ENCODE measurements at places on chromosomes 7 and 10.

- no peak for DNase-seq
Observed at GRCh38 chr7:75995052-75995471, 667 bp upstream of the TMEM120A start.

- DNase-seq: no peak
Observed at GRCh38 chr10:72483471-72483870, 128.8 kb upstream of the DNAJB12 start.

- DNase-seq: no peak
Observed at GRCh38 chr7:110831419-110831818, 259.5 kb upstream of the LRRN3 start.

- no peak for DNase-seq
Observed at GRCh38 chr7:13069841-13070240, 382.4 kb downstream of the ARL4A start.

DNA sequence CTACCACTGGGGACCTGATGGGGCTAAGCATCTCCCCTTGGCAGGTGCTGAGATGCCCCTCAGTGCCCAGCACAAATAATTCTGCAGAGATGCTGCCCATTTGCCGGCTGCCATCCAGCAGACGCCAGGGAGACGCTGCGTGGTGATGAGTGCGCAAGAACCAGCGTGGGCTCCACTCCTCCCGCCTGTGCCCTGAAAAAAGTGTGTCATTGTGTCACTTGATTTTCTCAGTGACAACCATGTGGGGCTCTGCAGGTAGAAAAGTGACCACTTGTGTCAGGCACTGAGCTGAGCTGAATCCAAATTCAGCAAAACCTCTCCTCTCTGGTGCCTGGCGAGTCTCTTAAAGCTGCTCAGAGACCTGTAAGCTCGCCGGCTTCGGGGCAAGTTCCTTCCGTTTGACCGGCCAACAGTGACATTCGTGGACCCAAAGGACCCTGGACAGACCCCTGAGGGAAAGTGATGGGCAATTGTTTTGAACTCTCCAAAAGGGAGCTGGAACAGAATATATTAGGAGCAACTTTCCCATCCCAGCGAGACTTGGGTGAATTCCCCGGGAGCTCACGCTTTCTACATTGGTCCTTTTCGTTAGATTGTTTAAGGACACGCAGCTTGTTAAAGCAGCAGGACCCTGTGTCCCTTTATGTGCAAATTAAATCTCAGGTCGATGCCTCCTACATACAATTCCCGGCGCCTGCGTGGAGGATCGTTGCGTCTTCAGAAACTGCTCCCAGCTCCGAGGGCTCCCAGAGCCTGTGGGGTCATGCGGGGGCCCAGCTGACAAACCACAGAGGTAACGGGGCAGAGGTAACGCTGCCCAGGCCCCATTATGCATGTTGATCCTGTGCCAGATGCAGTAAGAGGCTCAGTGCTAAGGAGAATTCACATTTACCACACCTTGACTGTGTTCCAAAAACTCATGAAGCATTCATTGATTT, 332.7 kb downstream of the ADARB2 start:
- no peak for DNase-seq

GRCh38 chr10:113005380-113005779, 55.3 kb downstream of the TCF7L2 start:
- no peak for DNase-seq

DNA sequence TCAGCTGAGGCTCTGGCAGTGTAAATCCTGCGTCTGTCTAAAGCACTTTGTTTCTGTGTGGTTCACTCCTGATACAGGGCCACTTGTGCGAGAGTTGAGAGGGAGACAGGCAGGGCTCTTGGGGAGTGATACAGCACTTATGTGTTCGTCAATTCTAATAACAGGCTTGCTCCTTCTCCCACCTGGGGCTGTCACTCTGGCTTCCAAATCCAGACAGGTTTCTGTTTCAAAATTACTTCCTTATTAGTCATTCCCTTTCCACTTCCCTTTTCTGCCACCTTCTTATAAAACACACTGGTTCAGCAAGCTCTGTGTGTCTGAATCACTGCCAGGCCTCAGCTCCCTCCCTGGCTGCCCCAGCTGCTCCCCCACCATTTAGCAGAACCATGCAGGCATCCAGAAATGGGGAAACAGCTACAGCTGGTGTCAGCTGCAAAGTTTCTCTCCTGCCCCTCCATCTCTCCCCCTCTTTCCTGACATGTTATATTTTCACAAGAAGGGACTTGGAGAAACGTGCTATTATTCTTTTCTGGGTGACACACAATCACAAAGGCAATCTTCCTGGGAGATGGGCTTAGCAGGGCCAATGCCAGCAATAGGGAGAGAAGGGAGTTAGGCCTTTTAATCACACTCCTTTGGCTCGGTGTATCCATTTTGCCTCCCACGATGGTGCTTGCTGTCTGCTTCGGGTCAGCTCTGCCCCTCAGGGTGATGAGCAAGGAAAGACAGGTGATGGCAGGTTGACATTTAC, 58.4 kb upstream of the ZNRF2 start:
- peak; percentile 60 for DNase-seq

DNA sequence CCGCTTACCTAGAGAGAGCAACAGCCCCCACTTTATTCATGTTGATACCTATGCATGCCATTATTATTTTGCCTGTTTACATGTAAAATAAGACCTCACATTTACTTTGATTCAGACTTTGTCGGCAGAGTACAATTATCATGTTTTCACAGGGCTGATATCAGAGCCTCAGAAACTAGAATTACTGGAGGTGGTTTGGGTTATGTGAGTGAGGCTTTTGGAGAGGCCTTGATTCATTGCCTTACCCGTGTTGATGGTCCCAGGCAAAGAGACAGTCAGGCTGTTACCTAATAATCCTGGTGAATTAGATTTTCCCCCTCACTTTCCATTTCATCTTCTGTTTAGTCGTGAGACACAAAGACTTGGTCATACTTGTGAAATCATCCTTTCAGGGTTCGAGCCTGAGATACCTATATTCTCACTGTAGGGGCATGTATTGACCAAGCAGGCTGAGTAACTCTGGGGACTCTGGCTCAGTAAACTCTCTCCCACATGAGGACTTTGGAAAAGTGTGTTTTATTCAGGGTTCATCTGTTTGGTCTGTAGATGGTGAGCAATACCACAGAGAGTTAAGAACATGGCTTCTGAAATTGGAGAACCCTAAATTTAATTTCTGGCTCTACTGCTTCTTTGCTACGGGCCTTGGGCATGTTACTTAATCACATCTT, 150.9 kb downstream of the CELF2 start:
- DNase-seq: no peak

DNA sequence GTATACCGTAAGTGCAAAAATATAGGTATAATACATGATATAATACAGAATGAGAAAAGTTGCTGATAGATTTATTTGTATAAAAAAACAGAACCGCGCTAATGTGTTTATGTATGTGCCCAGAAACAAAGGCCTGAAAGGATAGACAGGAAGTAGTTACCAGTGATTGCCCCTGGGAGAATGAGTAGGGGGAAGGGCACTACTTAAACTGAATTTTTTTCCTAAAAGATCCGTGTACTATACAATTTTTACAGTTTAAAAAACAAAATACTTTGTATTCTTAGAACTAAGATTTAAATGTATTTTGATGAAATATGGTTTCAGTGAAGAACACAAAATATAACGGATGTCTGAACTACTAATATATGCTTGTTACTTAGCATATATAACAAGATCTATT, 2.9 kb downstream of the IPMK start:
- no peak for DNase-seq

Data from left cardiac atrium (tissue), 4 donors.